Neural progenitor cell (in vitro differentiated cells): ENCODE measurements at places on chromosomes 2 and 18. TPM values are rescaled to one million over a fixed set of nuclear protein-coding genes. Genes with fewer than 3 reads are reported as not detected.

GRCh38 chr2:17107871-17108270, 410.4 kb downstream of the RAD51AP2 start:
- DNase-seq, result no peak

DNA sequence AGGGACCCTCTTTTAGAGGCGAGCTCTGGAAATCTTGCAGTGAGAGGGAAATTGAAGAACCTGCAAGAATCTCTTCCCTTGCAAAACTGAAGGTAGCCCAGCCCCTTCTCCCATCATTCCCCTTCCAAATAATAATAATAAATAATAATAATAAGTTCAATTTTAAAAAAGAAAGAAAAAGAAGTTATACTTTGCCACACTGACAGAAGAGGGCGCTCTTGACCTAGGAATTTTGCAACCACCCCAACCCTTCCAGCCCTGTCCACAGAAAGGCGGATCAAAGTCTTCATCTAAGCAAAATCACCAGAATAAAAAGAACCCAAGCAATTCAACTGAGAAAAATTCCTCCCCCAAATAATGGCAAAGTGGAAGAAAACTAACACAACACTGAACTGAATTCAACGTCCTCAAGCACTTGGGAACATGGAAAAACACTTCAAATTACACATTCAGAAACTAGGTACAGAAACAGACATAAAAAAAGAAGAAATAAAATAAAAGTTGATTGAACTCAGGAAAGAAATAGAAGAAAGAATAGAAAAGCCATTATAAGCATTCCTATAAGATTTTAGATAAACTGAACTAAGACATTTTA, 98.9 kb upstream of the GLS start:
- peak; percentile 62 for DNase-seq

GRCh38 chr18:9506046-9506792, 30.9 kb downstream of the RALBP1 start:
- peak; percentile 2 for DNase-seq

GRCh38 chr18:76580288-76580962, 85.4 kb upstream of the ZNF516 start:
- DNase-seq, result no peak

DNA sequence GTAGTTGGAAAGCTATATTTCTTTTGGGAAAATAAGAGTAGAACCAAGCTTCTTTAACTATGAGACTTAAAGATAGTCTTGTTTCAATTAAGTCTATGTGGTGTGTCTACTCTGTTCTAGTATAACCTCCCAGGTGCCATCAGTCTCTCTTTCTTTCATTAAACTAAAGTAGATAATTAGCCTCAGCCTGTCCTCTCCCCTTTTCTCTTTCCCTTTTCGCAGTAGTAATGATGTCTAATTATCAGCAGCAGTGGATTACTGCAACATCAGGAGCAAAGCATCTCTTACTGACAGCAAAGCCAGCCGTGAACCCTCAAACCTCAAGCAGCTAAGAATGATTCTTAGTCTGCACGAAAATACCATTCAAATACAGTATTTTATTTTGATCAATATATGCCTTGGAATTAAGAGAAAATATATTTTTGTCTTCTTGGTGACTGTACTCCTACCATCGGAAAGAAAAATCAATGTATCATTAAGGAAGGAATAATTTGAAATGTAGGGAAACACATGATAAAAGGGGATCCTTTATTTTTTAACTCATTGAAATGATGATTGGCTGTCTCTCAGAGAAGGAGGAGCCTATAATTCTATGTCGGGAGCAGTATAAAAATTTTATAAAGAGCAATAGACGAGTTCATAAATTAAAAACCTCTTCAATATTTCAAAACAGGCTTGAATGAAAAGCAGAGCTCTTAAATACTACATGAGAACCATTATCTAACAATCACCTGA, 4.5 kb downstream of the NOL4 start:
- DNase-seq, result peak; percentile 17

- no peak for DNase-seq
Observed at GRCh38 chr2:132400901-132401240, 15.7 kb upstream of the GPR39 start.

Gene GCG
- not detected in 2 replicates for total RNA-seq
